Endodermal cell (in vitro differentiated cells): ENCODE measurements at places on chromosomes 12 and 14.

- peak; percentile 96 for DNase-seq
Observed at GRCh38 chr12:128644664-128645296, 179.0 kb downstream of the SLC15A4 start.

DNA sequence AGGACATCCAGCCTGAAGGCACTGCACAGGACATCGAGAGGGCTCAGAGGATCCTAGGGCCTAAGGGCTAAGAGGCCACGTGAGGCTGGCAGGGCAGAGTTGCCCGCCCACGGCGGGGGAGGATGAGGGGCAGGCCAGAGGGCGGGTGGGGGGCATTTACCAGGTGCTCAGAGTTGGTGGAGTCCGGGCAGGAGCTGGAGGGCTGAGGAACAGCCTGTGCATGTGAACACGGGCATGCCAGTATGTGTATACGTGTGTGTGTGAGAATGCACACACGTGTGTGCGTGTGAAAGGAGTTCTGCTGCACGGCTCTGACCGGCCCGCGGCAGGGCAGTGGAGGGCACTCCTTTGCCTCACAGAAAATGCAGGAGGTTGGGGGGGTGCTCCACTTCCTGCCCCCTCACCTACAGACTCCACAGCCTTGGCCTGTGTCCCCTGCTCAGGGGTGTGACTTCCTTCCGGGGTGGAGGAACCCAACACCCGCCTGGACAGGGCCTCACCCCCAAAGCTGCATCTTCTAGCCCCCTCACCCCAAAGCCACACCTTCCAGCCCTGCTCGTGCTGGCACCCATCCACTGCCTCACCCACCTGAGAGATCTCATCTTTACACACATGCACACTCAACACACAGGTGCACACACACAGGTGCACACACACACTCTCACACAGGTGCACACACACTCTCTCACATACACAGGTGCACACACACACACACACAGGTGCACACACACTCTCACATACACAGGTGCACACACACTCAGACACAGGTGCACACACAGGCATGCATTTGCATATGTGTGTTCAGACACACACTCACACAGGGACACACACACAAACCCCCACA lies 11.8 kb upstream of the GPR132 start:
- DNase-seq, result no peak

GRCh38 chr14:53845813-53846693 lies 110.6 kb downstream of the BMP4 start:
- no peak for DNase-seq

- no peak for DNase-seq
Observed at GRCh38 chr12:52346593-52346992, 20.7 kb downstream of the KRT85 start.

GRCh38 chr12:113898466-113898865 lies 67.7 kb downstream of the RBM19 start:
- DNase-seq, result no peak

DNA sequence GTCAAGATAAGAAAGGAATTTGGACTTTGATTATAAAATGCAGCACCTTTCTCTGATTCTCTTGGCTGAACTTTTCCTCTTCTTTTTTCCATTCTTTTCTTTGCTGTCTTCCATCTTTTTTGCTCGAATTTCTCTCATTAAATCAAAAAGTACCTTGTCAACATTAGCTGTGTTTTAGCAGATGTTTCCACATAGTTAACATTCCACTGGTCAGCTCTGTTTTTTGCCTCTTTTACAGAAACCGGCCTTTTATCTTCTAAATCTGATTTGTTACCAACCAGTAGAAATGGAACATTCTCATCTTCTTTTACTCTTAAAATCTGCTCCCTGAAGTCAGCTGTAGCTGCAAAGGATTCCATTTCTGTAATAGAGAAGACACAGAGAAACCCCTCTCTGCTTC lies 71.1 kb upstream of the SYT1 start:
- DNase-seq, result no peak

GRCh38 chr12:107487011-107487680 lies 198.5 kb upstream of the PWP1 start:
- DNase-seq, result no peak

- no peak for DNase-seq
Observed at GRCh38 chr12:67624355-67624754, 24.2 kb upstream of the DYRK2 start.

- DNase-seq, result no peak
Observed at GRCh38 chr12:26572137-26572536, 260.9 kb downstream of the ITPR2 start.

- no peak for DNase-seq
Observed at GRCh38 chr14:98059106-98059505, 1212.9 kb downstream of the BCL11B start.

DNA sequence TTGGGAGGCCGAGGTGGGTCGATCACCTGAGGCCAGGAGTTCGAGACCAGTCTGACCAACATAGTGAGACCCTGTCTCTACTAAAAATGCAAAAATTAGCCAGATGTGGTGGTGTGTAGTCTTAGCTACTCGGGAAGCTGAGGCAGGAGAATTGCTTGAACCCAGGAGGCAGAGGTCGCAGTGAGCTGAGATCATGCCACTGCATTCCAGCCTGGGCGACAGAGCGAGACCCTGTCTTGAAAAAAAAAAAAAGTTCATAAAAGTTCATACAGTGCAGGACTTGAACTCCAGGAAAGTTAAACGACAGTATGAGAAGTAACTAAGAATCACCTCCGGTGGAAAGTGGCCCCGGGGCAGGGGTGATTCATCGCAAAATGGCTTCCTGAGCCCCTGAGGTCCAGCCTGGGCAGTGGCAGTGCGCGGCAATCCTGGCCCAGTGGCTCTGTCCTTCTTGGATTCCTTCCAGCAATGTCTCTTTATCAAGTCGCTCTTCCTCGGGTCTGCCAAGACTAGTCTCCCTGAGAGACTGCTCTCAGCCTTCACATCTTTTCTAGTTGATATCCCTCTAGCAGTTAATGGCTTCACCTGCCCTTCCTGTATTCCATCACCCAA lies 16.7 kb upstream of the MAP1LC3B2 start:
- no peak for DNase-seq

GRCh38 chr14:99524804-99525698 lies 43.8 kb downstream of the CCNK start:
- DNase-seq, result peak; percentile 81

- no peak for DNase-seq
Observed at GRCh38 chr14:95480109-95480886, 36.2 kb downstream of the SYNE3 start.

- DNase-seq, result no peak
Observed at GRCh38 chr12:31752450-31752849, 23.6 kb upstream of the AMN1 start.

GRCh38 chr12:115752156-115752555 lies 525.3 kb downstream of the MED13L start:
- DNase-seq, result no peak

DNA sequence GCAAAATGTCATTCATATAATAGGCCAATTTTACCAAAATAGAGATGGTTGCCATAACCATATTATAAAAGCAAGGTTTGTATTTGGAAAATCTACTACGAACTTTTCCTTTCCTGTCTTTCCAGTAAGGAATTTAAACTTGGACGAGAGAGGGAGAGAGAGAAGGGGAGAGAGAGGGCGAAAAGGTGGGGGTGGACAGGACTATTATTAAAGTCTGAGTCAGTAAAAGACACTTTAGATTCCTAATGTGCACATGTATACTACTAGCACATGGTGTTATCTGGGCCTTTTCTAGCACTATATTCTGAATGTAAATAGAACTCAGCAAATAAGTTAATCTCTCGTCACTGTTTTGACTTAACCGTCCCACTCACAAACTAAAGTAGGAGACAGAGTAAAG lies 30.4 kb upstream of the FBLN5 start:
- DNase-seq, result no peak

DNA sequence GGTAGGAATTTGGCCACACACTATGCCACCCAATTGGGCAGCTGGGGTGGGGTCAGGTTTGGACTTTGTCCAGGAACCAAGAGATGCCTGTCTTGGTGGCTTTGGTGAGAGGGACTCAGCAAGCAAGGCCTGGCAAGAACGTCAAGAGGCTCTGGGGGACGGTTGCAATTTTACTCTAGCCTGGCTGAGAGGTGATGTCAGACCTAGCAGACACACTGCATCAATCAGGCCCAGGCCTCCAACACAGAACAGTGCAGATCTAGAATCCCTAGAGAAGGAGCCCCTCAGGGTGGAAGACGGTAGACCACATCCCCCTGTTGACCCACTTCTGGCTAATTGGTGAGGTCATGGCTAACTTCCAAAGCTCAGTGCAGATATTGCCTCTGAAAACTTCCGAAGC lies 1.6 kb upstream of the UNC119B start:
- DNase-seq, result no peak

GRCh38 chr12:106311139-106311538 lies 8.6 kb downstream of the TCP11L2 start:
- DNase-seq, result no peak

GRCh38 chr14:104805941-104806624 lies 5.2 kb downstream of the ZBTB42 start:
- DNase-seq, result no peak

- DNase-seq, result no peak
Observed at GRCh38 chr14:88245321-88245720, 77.7 kb downstream of the KCNK10 start.

DNA sequence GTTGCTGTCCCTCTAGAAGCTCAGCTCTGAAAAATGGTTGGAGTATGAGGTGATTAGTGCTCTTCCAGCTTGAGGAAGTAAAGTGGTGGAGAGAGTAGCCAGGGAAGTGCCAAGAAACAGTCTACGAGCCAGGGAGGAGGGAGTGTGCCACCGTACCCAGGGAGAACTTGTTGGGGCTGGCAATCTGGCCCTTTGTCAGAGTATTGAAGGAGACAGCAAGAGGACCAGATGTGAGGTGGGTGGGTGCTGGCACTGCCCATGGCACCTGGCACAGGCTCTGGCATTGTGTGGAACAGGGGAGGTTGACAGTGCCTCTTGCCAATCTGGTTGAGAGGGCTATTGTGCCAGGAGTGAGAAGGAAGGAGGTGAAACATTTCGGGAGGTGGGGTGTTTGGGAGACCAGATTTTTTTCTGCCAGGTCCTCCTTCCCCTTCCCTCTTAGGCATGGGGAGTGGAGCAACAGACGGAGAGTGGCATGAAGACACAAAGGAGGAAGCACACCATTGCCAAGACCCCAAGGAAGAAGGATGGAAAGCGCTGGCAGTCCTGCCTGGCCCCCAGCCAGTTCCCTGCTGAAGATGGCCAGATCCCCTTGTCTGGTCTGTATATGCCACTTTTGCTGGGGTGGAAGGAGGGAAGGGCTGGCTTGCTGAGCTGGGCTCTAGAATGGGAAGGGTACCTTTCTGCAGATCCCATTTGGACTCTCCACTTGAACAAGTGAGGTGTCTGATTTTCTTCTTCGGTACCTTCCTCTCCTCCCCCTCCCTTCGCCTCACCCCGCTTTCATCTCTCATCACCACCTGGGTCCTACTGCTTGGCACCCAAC lies 37.5 kb downstream of the ZFHX2 start:
- DNase-seq, result no peak

GRCh38 chr12:88144546-88145468 lies 2.7 kb downstream of the TMTC3 start:
- DNase-seq, result no peak

DNA sequence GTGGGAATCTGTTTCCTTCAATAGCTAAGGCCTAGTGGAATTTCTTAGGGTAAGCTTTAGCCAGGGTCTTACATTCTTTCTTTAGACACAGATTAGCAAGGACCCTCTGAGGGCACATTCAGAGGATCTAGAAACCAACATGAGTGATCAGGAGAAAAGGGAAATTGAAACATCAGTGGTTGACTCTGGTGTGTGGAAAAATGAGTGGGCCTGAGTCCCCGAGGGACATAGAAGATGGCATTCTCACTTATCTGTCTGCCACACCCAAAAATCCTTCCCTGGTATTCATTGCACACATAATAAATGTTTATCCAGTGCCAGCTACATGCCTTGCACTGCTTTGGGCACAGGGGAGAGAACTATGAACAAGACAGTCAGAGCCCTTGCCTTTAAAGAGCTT lies 82.9 kb downstream of the SSPN start:
- no peak for DNase-seq

DNA sequence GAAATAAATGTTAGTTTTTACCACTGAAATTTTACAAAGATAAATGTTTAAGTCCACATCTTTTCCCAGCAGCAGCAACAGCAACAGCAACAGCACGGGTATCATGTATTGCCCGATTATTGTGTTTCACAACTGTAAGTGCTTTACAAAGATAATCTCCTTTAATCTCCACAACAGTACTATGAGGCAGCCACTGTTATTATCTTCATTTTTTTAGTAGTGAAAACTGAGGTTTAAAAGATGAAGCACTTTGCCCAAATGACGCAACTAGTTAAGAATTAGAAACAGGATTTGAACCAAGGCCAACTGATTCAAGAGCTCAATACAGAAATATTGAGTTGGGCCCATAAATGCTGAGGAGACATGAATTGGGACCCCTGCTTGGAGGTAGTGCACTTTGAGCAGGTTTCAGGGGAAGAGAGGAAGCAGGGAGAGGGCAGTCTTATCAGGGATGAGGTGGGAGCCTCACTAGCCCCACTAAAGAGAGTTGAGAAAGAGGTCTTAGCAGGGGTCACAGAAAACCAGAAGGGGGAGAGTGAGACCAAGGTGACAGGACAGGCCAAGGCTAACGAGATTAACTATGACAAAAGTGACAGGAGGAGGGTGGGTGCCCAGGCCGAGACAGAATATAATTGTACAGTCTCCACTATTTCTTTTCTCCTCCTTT lies 15.3 kb downstream of the KRT2 start:
- DNase-seq, result peak; percentile 44

DNA sequence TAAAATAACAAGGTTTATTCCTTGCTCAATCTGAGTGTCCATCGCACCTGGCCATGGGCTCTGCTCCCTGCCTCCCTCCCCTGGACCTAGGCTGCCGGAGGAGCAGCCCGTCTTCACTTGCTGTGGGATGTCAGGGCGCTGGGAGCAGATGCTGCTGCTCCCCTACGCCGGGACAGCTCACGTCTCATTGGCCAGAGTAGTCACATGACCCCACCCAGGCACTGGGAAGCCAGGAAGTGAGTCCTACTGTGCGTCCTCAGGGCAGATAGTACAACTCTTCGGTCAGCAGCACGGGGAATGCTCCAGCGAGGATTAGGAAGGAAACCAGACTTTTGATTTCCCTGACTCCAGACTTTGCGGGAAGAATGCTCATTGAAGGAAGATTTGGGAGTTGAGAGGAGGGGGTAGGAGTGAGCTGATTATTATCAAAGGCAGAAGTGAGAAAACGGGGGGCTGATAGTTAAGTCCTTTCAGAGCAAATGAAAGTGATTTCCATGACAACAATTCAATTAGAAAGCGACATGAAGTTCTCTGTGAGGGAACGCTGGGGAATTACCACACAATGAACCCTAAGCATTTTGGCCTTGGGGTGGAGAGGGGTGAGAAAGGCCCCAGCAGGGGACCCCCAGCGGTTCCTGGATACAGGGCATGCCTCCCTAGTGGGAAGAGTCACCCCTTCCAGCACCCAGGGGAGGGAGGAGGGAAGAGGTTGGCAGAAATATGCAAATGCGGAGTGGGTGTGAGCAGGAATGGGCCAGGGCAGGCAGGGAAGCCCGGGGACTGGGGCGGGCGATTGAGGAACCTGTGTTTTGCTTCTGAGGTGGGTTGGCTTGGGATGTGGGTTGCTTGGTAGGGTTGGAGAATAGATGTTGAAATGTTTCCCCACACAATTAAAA lies 215.5 kb downstream of the AACS start:
- peak; percentile 97 for DNase-seq
